ENCODE measurements at places on chromosomes 1 and 21.
A peak's percentile ranks its signal among the peaks of the same experiment; 100 is the strongest.

- no peak for DNase-seq
Measured at GRCh38 chr1:14654554-14654953, 56.1 kb downstream of the KAZN start.

GRCh38 chr1:19312782-19313635 lies 883 bp downstream of the SLC66A1 start:
- DNase-seq: no peak

DNA sequence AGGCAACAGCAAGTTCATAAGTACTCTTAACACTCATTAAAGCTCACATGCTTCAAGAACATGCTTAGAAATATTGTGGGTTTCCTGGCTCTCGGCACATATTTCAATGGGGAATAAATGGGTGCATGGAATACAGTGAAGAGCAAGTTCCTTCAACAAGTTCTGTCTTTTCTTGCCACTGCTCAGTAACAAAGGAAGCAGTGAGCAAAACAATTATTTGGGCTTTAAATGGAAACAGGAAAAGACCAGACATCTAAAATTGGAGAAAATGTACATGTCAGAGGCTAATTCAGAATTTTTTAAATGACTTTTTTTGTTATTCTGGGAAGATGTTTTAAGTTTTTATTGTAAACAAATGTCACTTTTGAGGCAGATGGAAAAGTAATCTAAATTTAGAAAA lies 478.7 kb downstream of the SETD4 start:
- DNase-seq: no peak

- DNase-seq: no peak
Measured at GRCh38 chr1:39494671-39495410, 3.4 kb downstream of the BMP8A start.

DNA sequence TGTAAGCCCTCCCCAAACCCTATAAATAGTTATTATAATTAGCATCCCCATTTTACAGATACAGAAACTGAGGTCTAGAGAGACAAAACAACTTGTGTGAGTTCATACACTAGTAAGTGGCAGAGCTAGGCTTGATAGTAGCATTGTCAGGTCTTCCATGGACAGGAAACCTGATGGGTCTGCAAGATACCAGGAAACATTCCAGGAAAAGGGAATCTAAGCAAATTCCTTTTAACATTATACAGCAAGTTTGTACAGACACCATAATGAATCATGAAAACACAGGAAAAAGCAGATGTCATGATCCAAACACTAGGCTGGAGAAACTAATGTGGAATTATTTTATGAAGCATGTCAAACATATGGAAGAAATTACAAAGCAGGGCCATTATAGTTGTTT lies 89.1 kb upstream of the KCNK2 start:
- no peak for DNase-seq

- DNase-seq: no peak
Measured at GRCh38 chr1:914891-915280, 8.8 kb upstream of the SAMD11 start.

DNA sequence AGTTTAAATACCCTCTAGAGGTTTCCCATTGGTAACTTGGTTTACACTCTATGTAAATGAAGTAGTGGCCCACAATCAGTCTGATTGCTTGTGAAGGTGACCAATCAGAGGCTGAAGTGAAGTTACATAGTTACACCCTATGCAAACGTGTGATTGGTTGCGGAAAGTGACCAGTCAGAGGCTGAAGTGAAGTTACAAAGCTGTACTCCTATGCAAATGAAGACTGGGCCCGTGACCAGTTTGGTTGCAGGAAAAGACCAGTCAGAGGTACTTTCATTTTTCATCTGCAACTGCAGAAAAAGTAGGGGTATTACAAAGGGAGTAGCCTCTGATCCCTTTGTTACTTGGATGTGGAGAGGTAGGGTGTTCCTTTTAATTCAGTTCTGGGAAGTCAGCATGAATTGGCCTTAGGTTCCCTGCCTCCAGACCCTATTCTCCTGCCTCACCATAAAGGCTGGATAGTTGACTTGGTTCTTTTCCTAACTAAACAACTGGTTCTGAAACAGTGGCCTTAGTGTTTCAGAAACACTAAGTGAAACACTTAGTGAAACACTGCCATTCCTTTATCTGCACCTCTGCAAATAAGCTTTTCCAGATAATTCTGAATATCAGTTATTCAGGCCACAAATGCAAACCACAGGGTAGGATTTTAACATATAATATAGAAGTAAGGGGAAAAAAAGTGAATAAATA lies 39.3 kb downstream of the MAGI3 start:
- no peak for DNase-seq

DNA sequence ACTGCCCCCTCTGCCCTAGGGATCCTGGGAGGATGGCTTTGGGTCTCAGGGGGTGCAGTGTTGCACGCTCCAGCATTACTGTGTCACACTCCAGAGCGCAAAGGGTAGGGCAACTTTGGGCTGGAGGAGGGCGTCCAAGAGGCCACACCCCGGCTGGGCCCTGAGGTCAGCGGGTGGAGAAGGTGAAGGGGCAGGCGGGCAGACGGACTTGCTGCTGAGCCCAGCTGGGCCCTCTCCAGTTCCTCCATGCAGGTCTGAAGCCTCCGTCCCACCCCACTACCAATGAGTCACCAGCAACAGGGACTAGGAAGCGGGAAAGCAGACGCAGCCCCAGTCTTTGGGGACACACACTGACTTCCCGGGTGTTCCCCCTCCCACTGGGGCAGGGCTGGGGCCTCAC lies 116.0 kb downstream of the CASZ1 start:
- no peak for DNase-seq

DNA sequence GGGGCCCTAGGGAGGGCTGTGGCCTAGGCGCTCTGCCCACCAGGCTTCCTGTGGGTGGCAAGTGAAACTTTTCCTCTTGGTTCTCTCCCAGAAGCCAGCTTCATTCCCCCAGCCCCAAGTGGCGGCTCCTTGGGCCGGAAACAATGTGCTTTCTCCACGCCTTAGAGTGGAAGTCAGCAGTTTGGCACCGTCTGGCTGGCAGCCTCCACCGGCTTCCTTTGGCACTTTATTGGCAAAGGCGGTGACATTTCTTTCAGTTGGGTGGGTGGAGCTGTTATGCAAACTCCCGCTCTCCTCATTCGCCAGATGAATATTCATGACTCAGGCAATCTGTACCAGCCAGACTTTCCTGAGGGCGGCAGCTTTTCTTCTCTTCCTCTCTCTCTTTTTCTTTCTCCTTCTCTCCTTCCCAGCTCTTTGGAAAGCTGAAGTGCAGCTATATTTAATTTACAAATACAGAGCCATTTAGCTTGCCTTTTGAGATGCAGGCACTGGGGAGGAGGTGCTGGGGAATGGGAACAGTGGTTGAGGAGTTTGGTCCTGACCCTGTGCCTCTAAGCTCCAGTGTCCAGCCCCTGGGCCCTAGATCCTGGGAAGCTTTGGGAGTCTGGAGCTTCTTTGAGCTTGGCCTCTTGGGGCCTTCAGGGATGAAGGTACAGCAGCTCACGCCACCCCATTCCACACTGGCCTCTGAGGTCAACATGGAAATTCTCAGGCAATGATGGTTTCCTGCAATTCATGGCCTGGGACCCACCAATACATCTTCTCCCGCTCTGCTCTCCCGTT lies 67.8 kb upstream of the POU3F1 start:
- DNase-seq: no peak

GRCh38 chr1:27099587-27100334 lies 55.2 kb downstream of the SLC9A1 start:
- peak; percentile 79 for DNase-seq

GRCh38 chr1:66730462-66730861 lies 21.8 kb upstream of the DYNLT5 start:
- no peak for DNase-seq

DNA sequence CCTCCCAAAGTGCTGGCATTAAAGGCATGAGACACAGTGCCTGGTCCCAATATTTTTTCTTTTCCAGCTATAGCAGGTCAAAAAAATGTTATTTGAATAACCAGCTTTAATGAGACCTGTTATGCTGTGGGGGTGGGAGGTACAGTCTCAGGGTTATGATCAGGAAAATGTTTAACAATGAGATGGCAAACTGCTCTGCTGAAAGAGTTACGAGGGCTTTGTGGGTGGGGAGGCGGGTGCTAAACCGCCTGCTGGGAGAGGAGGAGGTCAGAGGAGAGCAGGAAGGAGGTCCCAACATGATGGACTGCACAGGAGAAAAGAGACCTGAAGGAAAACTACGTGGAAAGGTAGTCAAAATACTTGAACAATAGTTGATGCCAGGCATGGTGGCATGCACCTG lies 126.0 kb upstream of the B3GALT2 start:
- no peak for DNase-seq

- DNase-seq: no peak
Measured at GRCh38 chr1:156257711-156258110, 9.9 kb upstream of the PAQR6 start.

GRCh38 chr1:172756024-172756423 lies 97.1 kb downstream of the FASLG start:
- DNase-seq: no peak

DNA sequence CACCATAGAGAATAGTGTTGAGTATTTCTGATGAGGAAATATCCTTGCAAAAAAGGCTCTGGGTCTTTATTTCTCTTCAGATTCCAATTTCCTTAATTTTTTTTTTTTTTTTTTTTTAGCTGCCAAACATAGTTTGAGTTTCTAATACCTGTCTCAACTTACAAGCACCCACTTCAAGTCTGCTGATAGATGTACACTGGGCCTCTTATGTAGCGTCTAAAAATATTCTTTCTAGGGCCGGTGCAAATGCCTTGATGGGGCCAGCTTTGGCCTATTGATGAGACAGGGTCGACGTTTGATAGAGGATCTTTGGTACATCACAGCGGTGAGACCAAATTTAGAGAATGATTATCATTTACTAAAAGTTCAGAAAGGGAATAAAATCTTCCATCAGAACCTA lies 626.4 kb downstream of the LMO4 start:
- DNase-seq: no peak

DNA sequence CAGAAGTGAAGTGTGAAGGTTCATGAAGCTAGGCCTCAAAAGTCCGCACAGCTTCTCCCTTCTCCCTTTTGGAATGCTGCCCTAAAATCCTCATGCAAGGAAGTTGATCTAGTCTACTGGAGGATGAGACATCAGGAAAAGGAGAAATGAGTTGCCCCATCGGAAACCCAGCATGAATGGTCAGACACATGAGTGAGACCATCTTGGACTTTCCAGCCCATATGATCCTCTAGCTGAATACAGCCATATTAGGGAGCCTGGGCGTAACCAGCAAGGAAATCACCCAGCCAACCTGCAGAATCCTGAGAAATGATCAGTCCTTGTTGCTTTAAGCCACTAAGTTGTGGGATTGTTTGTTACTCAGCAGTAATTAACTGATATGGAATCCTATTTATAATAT lies 12.5 kb downstream of the DBT start:
- DNase-seq: no peak

GRCh38 chr1:14254251-14254650 lies 344.2 kb upstream of the KAZN start:
- no peak for DNase-seq

GRCh38 chr1:18546026-18546425 lies 65.3 kb downstream of the KLHDC7A start:
- no peak for DNase-seq

DNA sequence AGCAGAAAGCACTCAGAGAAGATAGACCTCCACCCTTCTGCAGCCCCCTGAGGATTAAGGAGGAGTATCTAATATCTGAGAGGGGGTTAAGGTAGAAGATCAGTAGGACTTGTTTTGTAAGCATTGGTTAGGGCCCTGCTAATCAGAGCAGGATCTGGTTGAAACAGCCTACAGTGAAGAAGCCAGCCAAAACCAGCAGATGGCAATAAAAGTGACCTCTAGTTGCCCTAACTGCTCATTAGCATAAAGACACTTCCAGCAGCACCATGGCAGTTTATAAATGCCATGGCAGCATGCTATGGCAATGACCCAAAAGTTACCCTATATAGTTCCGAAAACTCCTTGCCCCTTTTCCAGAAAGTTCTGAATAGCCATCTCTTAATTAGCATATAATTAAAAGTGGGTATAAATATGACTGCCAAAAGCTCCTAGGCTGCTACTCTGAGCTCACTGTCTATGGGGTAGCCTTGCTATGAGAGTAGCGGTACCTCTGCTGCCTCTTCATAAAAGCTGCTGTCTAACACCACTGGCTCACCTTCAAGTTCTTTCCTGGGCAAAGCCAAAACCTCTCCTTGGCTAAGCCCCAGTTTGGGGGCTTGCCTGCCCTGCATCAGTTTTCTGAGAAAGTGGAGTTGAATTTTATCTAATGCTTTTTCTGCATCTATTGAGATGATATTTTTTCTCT lies 254.2 kb downstream of the PAPPA2 start:
- DNase-seq: peak; percentile 71

GRCh38 chr1:34444516-34444915 lies 267.8 kb downstream of the C1orf94 start:
- peak; percentile 39 for DNase-seq

- peak; percentile 62 for DNase-seq
Measured at GRCh38 chr1:153647346-153647714, 11.2 kb upstream of the SNAPIN start.

DNA sequence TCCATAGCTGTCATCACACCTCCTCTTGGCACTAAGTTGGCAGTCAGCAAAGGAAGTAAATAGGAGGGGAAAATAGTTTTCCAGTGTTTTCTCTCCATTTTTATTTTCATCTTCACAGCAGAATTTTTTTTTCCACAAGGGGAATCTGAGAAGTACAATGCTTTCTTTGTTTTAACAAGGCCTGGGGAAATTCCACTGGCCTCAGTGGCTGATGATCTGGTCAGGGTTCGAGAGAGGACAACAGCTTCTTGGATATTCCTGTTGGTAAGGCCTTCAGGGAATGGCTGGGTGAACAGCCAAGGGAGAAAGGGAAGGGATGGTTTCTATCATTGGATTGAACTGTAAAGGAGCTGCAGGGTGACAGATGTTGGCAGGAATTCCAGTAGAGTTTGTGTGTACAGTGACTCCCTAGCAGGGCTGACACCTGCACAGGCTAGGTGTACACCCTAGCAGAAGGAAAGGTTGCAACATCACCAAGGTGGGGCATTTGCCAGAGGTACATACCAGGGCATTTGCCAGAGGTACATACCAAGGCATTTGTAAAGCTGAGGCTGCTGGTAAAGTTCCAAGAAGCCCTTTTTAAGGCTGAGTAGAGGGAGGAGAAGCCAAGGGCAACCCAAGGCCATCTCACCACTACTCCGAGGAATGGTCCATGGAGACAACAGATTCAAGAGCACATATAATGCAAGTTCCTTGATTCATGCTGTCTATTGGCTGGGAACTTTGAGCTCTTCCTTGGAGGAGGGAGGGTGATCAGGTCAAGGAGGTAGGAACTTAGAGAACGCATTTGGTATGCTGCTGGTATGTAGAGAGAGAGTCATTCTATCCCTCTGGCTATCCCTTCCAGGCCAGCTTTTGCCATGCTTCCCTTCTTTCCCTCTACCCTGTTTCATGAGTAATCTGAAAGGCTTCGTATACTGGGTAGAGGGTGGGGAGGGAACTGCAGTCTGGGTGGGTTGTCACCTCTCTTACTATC lies 3.1 kb downstream of the GJA5 start:
- no peak for DNase-seq
